Breast epithelium (tissue), 4 donors: ENCODE measurements at places on chromosomes 7 and 10. TPM values are rescaled to one million over a fixed set of nuclear protein-coding genes. Genes with fewer than 3 reads are reported as not detected.

GRCh38 chr10:64785816-64786215, 1264.6 kb downstream of the REEP3 start:
- H3K4me3 ChIP-seq = no peak overlapping the region
- no peaks in the 10 kb centered on the region for H3K4me1 ChIP-seq
- no peaks in the 10 kb centered on the region for H3K27me3 ChIP-seq
- no peak for DNase-seq
- H3K36me3 ChIP-seq = no peaks in the 10 kb centered on the region

DNA sequence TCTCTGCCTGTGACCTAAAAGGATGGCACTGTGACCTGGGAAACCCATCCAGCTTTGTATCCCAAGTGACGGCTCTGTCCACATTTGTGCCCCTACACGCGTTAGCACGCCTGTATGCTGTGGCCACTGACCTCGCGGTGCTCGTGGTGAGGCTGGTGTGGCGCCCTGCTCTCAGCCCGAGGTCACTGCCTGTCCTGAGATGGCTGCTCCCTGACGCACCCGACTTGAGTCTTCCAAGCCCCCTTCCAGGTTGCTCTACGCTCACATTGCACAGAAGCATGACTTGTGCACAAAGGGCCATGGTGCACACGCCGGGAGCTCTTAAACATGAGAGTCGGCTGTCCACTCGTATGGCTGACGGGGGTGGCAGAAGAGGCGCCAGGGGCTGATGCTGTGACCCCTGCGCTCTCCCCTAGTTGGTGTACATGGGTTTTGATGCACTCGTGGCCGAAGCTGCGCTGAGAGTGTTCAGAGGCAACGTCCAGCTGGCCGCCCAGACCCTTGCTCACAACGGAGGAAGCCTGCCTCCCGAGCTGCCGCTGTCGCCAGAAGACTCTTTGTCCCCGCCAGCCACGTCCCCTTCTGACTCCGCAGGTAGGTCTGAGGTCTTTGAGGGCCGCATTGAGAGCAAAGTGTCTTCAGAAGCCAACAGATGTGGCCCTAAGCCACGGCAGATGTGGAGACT, 33.5 kb downstream of the WDR86 start:
- H3K27ac ChIP-seq = no peak overlapping the region
- no peaks in the 10 kb centered on the region for H3K27me3 ChIP-seq
- DNase-seq = no peak
- no peaks in the 10 kb centered on the region for H3K36me3 ChIP-seq
- no peaks in the 10 kb centered on the region for H3K4me1 ChIP-seq
- no peak overlapping the region for H3K4me3 ChIP-seq

- DNase-seq = no peak
- H3K4me3 ChIP-seq = no peak overlapping the region
- no peaks in the 10 kb centered on the region for H3K4me1 ChIP-seq
- H3K36me3 ChIP-seq = no peaks in the 10 kb centered on the region
- H3K27ac ChIP-seq = no peak overlapping the region
These were observed 73.7 kb downstream of the DKK1 start for GRCh38 chr10:52387744-52388143.

- no peaks in the 10 kb centered on the region for H3K27me3 ChIP-seq
- no peak overlapping the region for H3K27ac ChIP-seq
- H3K36me3 ChIP-seq = no peaks in the 10 kb centered on the region
- no peaks in the 10 kb centered on the region for H3K4me1 ChIP-seq
These were observed 87.0 kb downstream of the RAPGEF5 start for GRCh38 chr7:22269963-22270362.

- no peak for DNase-seq
- H3K27me3 ChIP-seq = no peaks in the 10 kb centered on the region
- no peaks in the 10 kb centered on the region for H3K4me1 ChIP-seq
- H3K4me3 ChIP-seq = no peak overlapping the region
- no peaks in the 10 kb centered on the region for H3K36me3 ChIP-seq
These were observed 76.8 kb downstream of the CLEC2L start for GRCh38 chr7:139600306-139600705.

DNA sequence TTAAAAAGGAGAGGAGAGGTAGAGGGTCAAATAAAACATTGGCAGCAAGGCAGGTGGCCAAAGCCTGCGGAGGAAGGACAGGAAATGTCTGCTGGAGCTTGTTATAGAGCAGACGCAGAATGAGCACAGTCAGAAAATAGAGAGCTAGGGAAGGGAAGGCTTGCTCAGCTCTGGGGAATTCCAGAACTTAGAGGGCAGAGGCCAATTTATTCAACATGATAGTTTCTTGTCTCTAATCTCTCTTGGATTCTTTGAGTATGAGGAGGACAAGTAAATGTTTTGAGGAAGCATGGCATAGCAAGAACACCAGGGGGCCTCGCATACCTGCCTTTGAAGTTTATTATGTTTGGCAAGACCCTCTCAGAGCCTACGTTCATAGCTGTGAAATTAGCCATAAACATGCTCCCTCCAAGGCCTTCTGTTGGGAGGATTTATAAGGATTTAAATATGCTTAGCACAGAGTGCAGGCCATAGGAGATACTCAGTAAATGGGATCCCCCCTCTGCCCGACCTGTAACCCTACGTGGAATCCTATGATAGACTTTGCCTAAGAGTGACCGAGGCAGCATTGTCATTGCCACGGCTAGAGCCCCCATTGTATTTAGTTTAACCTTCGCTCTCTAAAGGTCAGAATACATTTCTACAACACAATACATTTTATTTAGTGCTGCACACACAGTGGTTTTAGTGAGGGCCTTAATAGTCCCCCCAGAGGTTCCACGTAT, 293.9 kb downstream of the CCDC3 start:
- H3K36me3 ChIP-seq = no peaks in the 10 kb centered on the region
- no peaks in the 10 kb centered on the region for H3K27me3 ChIP-seq
- H3K4me3 ChIP-seq = no peak overlapping the region
- DNase-seq = no peak
- H3K27ac ChIP-seq = peak overlapping the region; percentile 26
- H3K4me1 ChIP-seq = no peaks in the 10 kb centered on the region

GRCh38 chr10:26335574-26336093, 102.5 kb upstream of the APBB1IP start:
- H3K4me1 ChIP-seq = no peaks in the 10 kb centered on the region
- H3K27ac ChIP-seq = no peak overlapping the region
- H3K4me3 ChIP-seq = no peak overlapping the region
- H3K27me3 ChIP-seq = no peaks in the 10 kb centered on the region

DNA sequence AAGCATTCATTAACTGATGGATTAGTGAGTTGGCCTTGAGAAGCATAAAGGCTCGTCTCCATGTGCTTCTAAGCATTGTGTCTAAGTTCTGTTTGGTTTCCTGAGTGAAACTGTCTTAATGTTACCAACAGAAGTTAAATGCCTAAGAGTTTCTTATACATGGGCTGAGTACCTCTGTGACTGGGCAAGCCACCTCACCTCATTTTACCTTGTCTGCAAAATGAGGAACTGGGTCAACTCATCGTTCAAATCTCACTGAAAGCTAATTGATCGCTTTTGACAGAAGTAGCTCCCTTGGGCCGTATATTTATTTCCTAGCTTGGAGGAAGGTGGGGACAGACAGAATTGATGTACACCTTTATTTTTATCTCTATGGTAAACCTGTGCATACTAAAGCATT, 88.9 kb downstream of the TCF7L2 start:
- DNase-seq = no peak
- H3K4me3 ChIP-seq = no peak overlapping the region
- no peak overlapping the region for H3K27ac ChIP-seq
- no peaks in the 10 kb centered on the region for H3K27me3 ChIP-seq
- H3K4me1 ChIP-seq = no peaks in the 10 kb centered on the region

DNA sequence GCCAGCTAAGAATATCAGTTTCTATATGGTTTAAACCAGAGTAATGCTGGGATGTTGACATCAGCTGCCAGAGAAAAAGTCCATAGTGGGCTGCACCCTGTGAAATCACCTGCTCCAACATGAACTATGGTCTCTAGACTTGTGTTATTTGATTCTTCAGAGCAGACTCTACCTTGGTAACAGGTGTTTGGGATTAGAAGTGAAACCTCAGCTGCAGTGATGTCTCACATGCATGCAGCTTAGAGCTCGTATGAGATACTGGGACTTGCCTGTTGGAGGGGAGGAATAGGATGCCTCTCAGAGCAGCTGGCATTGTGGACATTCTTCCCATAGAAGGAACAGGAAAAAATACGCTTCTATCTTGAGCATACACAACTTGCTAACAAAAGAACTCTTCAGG, 287.1 kb upstream of the CSTF2T start:
- no peaks in the 10 kb centered on the region for H3K36me3 ChIP-seq
- no peak overlapping the region for H3K4me3 ChIP-seq
- no peaks in the 10 kb centered on the region for H3K27me3 ChIP-seq
- no peak overlapping the region for H3K27ac ChIP-seq

DNA sequence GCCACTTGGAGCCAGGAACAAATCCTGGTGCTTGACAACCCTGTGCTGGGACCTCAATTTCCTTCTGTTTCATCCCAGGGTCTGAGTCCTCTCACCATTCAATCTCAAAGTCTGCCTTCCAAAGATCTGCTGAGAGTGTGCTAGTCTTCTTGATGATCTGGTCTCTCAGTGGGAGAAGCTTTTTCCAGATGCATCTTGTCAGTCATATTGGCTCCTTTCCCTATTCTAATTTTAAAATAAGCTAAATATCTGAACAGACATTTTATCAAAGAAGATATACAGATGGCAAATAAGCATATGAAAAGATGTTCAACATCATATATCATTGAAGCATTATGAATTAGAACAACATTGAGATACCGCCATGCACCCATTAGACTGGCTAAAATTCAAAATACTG, 469.3 kb downstream of the NEBL start:
- no peaks in the 10 kb centered on the region for H3K36me3 ChIP-seq
- H3K4me3 ChIP-seq = no peak overlapping the region
- no peak for DNase-seq
- no peaks in the 10 kb centered on the region for H3K4me1 ChIP-seq

GRCh38 chr7:75776295-75776971, 4.4 kb upstream of the CCL26 start:
- H3K27ac ChIP-seq = no peak overlapping the region
- no peak for DNase-seq
- no peaks in the 10 kb centered on the region for H3K27me3 ChIP-seq
- H3K4me3 ChIP-seq = no peak overlapping the region

DNA sequence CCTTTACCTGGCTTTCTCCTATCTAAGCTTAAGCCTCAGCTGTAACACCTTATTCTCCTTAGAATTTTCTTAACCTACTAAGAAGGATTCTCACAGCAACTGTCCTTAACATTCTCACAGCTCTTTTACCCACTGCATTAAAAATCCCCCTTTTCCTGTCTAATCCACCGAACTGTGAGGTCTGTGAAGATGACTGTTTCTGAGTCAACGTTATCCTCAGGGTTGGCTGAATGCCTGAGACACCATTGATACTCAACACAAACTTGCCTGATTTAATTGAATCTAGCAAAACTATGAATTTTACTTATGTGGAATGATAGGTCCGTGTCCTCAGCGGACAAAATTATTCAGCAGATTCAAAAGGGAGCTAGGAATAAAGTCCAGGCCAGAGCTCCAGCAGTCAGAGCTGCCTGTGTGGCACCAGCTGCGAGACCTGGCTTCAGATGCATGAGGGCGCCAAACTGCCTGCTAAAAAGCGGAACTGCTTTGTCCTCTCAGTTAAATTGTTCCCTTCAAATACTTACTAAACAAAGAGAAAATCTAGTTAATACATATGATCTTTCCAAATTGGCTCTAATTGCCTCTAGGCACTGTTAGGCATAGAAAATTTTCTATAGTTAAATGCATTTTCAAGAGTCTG, 33.4 kb upstream of the VWDE start:
- DNase-seq = no peak
- H3K27ac ChIP-seq = no peak overlapping the region
- H3K27me3 ChIP-seq = no peaks in the 10 kb centered on the region
- H3K4me1 ChIP-seq = no peaks in the 10 kb centered on the region
- H3K4me3 ChIP-seq = no peak overlapping the region
- no peaks in the 10 kb centered on the region for H3K36me3 ChIP-seq

DNA sequence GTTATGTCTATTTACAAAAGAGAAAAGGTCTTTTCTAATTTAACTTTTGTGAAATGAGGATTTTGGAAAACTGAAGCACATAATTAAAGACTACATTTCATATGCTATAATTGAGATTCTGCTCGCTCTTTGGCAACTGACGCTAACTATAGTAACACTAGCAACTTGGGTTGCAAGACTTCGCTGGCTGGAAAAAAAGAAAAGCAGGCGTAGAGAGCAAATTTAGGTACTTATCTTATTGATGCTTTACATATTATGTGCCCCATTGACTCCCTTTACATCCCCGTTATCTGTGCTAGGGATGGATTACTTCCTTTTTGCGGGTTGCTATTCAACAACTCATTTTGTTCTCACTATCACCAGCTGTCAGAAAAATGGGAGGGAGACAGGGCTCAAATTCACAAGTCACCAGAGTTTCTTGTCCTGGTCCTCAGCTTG, 10.5 kb downstream of the SEMA3C start:
- peak overlapping the region; percentile 14 for H3K27ac ChIP-seq
- no peaks in the 10 kb centered on the region for H3K4me1 ChIP-seq
- H3K36me3 ChIP-seq = no peaks in the 10 kb centered on the region
- DNase-seq = no peak
- no peak overlapping the region for H3K4me3 ChIP-seq
- no peaks in the 10 kb centered on the region for H3K27me3 ChIP-seq

GRCh38 chr10:126843299-126843934, 61.8 kb upstream of the DOCK1 start:
- H3K36me3 ChIP-seq = no peaks in the 10 kb centered on the region

- H3K27ac ChIP-seq = no peak overlapping the region
- no peaks in the 10 kb centered on the region for H3K36me3 ChIP-seq
- no peaks in the 10 kb centered on the region for H3K4me1 ChIP-seq
- DNase-seq = no peak
These were observed 871 bp upstream of the CCL24 start for GRCh38 chr7:75814407-75814947.

GRCh38 chr10:127854769-127855590, 37.8 kb downstream of the CLRN3 start:
- H3K4me1 ChIP-seq = no peaks in the 10 kb centered on the region
- no peaks in the 10 kb centered on the region for H3K36me3 ChIP-seq
- no peaks in the 10 kb centered on the region for H3K27me3 ChIP-seq
- H3K27ac ChIP-seq = no peak overlapping the region
- no peak for DNase-seq

GRCh38 chr7:25167262-25167843, 42.3 kb upstream of the CYCS start:
- no peak overlapping the region for H3K27ac ChIP-seq
- no peaks in the 10 kb centered on the region for H3K36me3 ChIP-seq
- DNase-seq = no peak

DNA sequence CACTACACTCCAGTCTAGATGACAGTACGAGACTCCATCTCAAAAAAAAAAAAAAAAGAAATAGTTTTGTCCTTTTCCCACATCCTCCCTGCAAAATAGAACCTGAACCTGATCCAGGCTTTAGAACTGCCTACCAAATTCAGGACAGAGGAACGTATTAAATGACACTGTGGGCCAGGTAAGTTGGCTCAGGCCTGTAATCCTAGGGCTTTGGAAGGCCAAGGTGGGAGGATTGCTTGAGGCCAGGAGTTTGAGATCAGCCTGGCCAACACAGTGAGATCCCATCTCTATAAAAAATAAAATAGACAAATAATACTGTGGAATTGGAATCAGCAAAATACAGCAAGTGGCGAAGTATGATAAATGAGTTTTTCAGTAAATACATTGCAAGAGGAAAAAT, 10.0 kb upstream of the BNIP3 start:
- no peaks in the 10 kb centered on the region for H3K4me1 ChIP-seq
- no peak overlapping the region for H3K4me3 ChIP-seq
- no peaks in the 10 kb centered on the region for H3K36me3 ChIP-seq
- no peak for DNase-seq

Gene UCMA
- not detected for total RNA-seq

Gene WDR91
- 26.5 TPM for total RNA-seq

Gene CYP2C8
- 1.3 TPM for total RNA-seq

Gene RNF148
- 11.8 TPM for total RNA-seq

Gene FZD8
- 2.9 TPM for total RNA-seq

Gene CYP3A7
- total RNA-seq = 2.3 TPM

Gene PLXDC2
- total RNA-seq = 125 TPM

Gene SPDYE9
- not detected for total RNA-seq
